NAMALWA (cell line): ENCODE measurements at places on chromosomes 3 and 15.
A peak's percentile ranks its signal among the peaks of the same experiment; 100 is the strongest.

DNA sequence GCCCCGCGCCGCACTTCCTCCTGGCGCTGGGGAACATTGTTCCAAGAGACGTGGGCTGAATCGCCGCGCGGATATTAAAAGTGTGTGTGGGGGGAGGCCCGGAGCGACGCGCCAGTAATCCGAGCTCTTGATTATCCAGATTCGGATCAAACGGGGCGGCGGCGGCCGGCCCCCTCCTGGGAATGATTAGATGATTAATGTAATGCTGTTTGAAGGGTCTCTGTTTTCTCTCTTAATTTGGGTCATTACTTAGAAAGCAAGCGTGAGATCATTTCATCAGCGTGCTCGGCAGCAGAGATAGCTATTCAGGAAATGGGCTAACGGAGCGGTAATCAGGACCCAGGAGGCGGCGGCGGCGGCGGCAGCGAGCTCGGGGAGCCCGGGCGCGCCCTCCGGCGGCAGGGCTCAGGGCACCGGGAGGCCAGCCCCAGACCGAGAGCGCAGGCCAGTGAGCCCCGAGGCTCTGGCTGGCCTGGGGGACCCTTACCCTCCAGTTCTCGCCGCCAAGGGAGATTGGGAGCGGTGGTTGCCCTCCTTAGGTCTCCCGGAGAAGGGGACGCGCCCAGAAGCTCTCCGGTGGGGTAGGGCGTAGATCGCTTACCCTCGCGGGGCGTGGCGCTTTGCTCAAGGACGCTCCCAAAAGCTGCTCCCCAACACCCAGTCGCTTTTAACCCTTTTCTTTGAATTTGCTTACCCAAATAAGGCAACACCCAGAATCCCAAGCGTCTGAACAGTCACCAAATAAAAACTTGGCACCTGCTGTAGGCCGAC, 4.5 kb downstream of the FEZF2 start:
- DNase-seq = no peak

GRCh38 chr15:74174958-74175253, 1.4 kb downstream of the ISLR start:
- DNase-seq = no peak

DNA sequence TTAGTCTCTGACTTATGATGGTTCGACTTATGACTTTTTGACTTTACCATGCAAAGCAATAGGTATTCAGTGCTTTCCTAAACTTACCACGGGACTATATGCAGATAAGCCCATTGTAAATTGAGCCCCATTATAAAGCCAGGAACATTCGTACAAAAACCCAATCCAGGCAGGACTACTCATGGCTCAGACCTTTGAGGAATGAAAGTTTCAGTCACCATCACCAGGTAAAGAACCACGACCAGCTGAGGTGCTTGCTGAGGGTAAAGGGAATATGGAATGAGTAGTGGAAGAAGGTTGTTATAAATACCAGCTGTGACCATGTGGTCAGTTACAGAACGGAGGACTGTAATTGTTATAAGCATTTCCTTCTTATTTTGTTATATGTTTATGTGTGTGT, 54.9 kb upstream of the BNC1 start:
- DNase-seq = no peak

GRCh38 chr15:87680208-87680607, 576.3 kb downstream of the NTRK3 start:
- DNase-seq = no peak

DNA sequence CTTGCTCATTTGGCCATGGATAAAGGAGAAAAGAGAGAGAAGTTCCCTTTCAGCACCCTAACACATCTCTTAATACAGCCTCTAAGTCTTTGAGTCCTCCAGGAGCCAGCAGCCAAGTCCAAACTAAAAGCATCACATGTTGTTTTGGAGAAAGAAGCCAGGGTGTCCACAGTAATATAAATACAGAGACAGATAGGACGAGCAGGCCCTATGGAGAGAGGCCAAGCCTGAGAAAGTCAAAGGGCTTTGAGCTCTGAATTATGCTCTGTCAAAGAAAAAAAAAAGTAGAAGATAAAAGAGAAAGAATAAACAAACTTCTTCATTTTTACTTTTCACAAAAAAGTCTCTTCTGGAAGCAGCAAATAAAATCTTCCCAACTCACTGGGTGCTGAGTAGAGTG, 92.4 kb upstream of the THBS1 start:
- DNase-seq = no peak

GRCh38 chr3:185069037-185070030, 83.5 kb downstream of the C3orf70 start:
- DNase-seq = peak; percentile 28

DNA sequence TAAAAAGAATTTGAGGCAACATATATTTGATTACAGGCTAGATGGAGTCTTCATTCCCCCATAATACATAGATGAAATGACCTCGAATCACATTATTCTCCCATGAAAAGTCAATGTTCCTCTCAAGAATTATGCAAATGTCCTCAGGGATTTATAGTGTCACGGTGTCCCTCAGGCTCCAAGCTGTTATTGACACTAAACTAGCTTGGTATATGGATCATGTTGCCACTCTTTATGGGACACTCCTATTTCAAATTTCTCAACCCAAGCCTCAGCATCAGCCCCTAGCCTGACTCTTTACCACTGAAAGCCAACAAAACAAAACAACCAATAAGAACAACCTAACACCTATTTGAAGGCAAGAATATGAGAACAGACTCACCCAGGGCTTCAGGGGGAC, 139.8 kb downstream of the TPRG1 start:
- DNase-seq = no peak

GRCh38 chr3:55855311-55855710, 368.2 kb upstream of the WNT5A start:
- DNase-seq = no peak

DNA sequence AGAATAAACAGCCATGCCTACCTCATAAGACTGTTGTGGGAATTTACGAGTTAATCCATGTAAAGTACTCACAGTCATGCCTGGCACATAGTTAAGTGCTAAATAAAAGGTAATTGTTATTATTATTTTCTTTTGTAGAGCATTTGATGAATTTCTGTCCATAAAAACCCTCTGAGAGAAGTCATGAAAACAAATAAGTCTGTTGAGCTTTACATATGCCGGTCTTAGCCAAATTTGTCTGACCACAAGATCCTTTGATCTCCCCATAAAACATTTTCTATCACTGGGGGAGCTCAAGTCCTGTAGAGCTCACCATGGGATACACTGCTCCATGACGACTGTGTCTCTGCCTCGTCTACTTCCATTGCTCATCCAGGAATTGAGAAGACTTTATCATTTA, 114.0 kb downstream of the MAGI1 start:
- no peak for DNase-seq

- DNase-seq = peak; percentile 65
Observed at GRCh38 chr15:91861223-91861622, 7.7 kb downstream of the SLCO3A1 start.

DNA sequence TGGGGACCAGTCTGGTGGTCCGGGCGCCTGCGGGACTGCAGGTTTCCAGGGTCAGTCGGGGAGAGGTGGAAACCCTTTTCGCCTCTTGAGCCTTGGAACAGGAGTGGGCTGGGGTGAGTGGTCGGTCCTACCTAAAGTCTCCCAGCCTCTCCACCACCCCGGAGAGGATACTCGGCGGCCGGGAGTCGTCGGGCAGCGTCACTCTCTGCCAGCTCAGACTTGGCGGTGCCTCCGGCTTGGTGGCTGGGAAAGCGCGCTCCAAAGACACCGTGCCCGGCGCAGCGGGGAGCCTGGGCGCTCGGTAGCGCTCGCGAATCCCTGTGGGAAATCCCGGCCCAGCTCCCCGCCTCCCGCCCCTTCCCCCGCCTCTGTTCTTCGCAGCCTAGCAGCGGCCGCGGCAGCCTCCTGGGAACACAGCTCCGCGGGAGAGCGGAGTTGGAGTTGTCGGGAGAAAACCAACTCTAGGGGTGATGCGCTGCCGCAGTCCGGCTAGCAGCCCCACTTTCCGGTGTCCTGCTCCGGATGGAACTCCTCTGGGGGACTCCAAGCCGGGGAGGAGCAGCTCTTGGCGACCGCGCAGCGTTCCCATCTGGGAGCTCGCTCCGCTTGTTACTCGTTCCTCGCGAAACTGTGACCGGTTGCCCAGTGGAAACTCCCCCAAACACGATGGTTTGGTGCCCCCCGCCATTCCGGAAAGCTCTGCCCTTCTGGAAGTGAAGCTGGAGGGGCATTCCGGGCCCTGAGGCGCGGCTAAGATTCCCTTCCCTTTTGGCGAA, 1.4 kb downstream of the EPHB1 start:
- no peak for DNase-seq

DNA sequence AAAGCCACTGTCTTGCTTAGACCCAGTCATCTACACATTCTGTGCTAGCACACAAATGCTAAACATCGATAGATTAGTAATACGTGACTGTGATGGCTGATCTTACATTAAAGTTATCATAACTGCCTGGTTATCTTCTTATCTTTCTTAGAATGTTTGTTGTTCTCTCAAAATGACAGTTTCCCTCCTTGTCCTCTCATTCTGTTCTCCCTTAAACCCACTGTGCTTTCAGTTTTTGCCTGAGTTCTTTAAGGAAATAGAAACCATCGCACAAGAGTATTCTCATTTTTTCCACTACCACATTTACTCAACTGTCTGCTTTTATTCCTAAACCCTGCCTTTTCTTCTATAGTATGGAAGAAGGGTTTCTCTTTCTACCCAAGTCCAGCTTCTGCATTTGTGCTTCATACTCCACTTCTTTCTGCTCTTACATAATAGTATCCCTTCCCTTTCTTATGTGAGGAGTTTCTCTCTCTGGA, 17.1 kb downstream of the STX19 start:
- DNase-seq = no peak

- DNase-seq = no peak
Observed at GRCh38 chr3:117450026-117450425, 740.4 kb downstream of the TUSC7 start.

DNA sequence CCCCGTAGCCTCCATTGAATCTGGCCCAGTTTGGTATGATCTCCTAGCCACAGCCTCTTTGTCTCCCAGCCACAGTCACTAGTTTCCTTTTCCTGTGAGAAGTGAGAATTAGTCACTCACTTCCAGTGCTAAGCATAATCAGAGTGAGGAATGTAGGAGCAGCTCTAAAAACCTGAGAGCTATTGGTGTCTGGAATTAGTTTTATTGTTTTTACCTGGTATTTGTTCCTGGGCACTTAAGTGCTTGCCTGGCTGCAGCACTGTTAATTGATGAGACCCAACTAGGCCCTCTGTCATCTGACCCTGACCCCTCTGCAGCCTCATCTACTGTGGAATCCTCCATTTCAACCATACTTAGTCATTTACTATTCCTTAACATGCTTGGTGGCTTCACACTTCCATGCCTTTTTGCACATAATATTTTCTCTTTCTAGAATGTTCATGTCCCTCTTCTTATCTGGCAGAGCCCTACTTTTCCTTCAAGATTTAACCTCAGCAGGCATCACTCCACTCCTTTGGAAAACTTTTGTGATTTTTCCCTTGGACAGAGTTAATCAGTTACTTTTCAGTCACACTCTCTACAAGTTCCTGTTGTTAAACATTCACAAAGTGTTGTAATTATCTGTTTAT, 48.8 kb downstream of the PDE8A start:
- DNase-seq = no peak

- DNase-seq = no peak
Observed at GRCh38 chr3:156201411-156202405, 81.3 kb downstream of the KCNAB1 start.

DNA sequence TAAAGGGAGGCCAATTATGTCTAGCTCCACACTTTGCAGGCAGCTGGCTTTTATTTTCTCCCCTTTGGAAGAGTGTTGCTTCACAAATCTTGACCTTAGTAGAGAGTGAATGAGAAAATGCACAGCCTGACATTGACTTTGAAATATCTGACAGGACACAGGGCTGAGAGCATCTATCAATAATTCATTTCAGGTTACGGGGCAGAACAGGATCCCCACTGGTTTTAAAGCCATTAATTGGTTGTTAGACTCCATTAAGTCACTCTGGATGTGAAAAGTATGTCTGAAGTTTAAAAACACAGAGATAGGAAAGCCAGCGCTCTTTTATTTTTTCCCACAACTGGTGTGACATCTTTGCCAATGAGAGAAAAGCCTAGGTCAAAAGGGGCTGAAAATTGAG, 251.9 kb upstream of the TMC3 start:
- no peak for DNase-seq

DNA sequence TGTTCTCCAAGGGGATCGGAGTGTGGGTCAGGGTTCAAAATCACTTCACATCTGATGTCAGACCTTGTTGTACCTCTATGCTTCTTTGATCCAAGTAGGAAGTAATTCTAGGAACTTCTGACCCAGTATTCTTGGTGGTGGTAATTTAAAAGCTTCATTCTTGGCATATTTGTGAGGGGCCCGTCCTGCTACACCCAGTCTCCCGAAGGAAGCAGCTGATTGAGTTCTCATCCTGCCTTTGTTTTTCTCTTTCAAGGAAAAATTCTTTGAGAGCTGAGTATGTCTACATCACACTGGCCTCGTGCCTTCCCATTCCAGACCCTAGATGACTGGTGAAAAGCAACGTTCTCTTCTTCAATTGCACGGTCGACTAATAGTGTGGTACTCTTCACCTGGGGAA, 234.4 kb upstream of the TPRG1 start:
- DNase-seq = no peak

GRCh38 chr3:14285548-14285925, 106.9 kb downstream of the LSM3 start:
- DNase-seq = no peak

DNA sequence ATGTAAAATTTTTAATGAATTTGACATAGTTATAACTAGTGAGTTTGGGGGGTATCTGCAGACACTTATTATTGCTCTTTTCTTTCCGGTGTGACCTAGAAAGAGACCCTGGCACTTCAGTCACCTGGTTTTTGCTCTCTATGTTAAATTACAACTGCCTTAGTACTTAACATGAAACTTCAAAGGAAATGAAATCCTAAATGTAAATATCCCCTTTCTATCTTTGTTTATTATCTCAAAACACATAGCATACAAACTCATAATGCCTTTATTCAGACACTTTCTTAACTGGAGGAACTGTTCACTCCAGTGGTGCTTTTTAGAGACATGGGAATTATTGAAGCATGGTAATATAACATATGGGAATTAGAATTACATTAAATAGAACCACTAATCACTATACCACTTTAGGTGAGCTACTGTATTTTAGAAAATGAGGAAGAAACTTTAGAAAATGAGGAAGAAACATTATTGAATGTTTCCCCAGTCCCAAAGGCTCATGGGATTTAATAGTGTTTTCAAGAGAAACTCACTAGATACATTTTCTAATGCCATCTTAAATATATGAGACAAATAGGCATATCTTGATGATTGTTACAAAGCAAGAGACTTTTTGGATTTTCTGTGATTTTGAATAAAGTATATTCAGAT, 119.5 kb upstream of the MLF1 start:
- peak; percentile 5 for DNase-seq

DNA sequence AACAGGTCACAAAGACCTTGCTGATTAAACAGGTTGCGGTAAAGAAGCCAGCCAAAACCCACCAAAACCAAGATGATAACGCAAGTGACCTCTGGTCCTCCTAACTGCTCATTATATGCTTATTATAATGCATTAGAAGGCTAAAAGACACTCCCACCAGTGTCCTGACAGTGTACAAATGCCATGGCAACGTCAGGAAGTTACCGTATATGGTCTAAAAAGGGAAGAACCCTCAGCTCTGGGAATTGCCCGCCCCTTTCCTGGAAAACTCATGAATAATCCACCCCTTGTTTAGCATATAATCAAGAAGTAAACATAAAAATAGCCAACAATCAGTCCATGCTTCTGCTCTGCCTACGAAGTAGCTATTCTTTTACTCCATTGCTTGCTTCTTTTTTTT, 108.1 kb downstream of the MAGI1 start:
- no peak for DNase-seq

GRCh38 chr3:134483195-134483900, 2.4 kb downstream of the ANAPC13 start:
- no peak for DNase-seq

GRCh38 chr3:23696842-23697241, 108.9 kb upstream of the UBE2E1 start:
- no peak for DNase-seq

- no peak for DNase-seq
Observed at GRCh38 chr15:63082366-63082765, 39.3 kb upstream of the LACTB start.
